GM23248 (cell line): ENCODE measurements at places on chromosomes 4 and X. TPM values are rescaled to one million over a fixed set of nuclear protein-coding genes. Genes with fewer than 3 reads are reported as not detected.

GRCh38 chrX:3175659-3176438 lies 134.6 kb downstream of the ARSF start:
- DNase-seq = peak; percentile 68

DNA sequence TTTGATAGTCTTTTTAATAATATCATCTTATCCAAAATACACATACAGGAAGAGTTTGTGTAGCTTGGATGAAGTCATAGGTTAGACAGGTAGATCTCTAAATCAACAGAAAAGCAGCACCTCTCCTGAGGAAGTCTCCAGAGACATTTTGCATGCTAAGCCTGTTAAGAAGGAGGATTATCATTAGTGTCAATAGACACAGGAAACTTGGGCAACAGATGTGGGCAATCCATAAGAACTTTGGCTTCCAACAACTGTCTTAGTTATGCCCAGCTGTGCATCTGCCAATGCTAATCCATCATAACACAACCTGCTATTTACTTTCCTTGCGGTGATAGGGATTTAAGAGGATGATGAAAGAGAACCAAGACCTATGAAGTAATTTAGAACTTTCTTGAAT lies 1052.6 kb downstream of the RPA4 start:
- DNase-seq = no peak

- DNase-seq = peak; percentile 94
Measured at GRCh38 chr4:26326791-26327190, 6.0 kb downstream of the RBPJ start.

DNA sequence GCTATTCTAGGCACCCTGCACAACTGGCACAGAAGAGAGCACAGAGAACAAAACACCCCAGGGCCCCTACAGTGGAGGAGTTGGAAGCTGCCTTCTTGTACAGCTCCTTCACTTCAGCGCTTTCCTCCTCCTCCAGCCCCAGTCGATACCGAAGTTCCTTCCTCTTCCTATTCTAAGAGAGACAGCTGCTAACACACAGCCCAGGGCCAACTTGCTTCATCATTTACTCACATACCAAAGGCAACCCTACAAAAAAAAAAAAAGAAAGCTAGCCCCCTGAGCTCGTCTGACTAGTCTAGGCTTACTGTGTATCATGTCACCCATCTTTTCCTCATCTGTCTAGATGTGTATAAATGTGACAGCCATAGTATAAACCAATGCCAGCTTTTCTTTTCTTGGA lies 64.5 kb downstream of the MID1 start:
- DNase-seq = no peak

DNA sequence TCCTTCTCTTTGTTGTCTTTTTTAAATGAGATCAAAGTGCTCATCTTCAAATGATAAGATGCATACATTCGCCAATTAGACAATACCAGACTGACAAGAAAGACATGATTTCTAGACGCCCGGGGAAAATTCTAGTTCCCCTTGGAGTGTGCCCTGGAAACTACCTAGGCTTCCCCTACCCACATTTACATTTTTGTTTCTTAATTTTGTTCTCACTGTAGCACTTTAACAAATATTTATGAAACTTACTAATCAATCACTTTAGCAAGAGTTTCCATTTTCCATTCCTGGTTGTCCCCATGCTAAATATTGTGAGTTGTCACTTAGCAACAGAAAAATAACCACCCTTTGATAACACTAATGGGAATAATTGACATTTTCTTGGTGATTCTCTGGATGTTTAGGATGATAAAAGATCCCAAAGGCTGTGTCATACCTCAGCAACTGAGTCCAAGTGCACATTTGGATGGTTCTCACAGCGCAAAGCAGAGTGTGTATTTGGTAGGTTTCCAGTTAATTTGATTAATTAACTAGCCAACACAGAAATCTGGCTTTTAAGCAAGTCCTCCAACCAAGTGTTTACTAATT lies 69.6 kb downstream of the FGFBP1 start:
- DNase-seq = no peak

- no peak for DNase-seq
Measured at GRCh38 chr4:7166981-7167700, 25.2 kb upstream of the SORCS2 start.

DNA sequence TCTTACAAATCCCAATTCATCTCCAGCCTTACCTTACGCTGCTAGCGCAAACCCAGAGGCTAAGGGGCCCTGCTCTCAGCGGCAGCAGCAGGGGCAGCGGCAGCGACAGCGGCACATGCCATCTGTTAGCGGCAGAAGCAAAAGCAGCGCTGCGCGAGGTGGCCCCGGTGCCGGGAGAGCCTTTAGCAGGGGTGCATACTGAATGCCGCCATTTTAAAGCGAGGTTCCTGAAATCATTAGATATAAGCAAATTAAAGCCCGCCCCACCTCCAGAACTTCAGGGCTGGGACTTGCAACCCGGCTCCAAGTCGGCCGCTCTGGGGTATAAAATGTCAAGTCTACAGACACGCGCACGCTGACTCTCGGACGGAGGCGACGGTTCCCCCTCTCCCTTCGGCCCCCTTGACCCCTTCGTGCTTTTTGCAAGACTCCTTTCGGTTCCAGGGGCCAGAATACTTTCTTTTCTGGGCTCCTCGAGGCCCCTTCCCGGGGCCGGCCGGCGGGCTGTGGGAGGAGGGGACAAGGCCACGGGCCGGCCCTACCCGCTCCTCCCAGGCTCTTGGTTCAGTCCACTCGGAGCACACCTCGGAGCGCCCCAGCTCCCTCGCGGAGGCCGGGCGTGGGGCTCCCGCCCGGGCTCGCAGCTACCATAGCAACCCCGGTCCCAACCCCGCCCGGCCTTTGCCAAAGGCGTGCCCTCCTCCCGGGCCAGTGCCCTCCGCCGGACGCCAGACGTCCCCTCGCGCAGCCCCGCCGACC lies at the start of gene MBNL3:
TSS of gene MBNL3 (minus strand) at position 220 of the 759 bp plus-strand sequence. CDS start 49,427 bp downstream, outside the sequence.
- peak; percentile 60 for DNase-seq

DNA sequence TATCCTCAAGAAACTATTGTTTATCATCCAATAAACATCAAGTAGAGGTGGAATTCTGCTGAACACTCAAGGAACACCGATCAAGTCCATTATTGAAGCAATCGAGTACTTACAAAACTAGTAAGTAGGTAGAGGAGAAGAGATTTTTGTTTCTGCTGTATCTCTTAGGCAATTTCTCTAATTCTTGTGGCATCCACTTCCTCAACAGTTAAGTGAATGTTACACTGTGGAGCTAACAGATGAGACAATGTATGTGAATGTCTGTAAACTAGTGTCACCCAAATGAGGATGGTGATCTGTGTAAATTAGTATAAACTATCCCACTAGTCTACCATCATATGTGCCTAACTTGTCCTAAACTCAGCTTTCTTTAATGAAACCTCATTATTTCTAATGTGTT lies 261.6 kb downstream of the ARHGAP24 start:
- DNase-seq = no peak

DNA sequence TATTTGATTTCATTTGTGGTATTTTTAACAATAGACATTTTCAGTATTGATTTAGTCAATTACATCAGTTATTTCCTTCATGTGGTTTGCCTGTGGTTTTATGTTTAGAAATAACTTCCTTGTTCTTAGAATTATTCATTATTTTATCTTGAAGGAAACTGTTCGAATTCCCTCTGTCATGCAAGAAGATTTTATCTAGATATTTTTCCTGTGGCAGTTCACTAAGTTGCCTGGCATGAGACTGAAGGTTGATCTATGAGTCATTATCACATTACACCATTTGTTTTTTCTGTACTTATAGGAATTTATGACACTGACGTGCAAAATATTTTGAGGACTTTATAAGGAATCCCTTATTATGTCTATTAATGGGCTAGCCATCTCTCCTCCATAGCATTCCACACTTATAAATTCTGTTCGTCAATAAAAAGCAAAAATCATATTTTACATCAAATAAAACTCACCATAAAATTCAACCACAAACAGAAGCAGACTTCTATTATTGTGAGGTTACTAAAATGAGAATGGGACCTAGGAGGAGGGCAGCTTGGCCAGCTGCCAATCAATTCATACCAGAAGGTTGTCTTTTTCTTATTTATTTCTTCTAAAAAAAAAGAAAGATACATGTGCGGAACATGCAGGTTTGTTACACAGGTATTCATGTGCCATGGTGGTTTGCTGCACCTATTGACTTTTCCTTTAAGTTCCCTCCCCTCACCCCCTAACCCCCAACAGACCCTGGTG lies 179.0 kb downstream of the KCNIP4 start:
- DNase-seq = peak; percentile 70

- DNase-seq = no peak
Measured at GRCh38 chr4:114184901-114185300, 205.5 kb upstream of the ARSJ start.

DNA sequence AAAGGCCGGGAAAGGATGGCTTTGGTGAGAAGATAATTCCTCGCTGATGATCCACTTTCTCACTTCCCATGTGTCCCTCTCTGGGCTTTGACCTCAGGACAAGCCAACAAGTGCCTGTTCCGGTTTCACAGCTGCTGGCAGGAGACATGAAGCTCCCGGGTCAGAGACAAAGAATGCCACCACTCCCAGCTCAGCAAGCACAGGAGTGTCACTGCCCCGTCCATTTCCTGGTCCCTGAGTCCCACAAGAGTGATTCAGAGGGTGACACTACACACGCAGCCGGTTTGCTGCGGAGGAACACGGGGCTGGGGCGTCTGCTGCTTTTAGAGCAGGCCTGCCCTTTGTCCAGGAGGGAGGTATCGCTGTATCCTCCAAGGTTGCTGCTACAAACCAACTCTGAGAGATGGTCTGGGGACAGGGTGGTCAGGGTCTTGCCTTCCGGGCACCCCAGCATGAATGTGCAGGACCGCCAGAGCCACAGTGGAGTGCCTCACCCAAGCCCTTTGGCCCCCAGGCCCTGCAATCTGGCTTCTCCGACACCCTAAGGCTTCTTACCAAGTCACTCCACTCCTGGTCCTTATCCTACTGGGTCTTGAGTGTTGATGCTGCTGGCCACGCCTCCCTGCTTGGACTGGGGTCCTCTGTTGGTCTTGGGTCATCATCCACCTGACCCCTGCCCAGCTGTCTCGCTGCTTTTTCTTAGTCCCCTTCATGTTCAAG lies 49.5 kb downstream of the CPZ start:
- no peak for DNase-seq

DNA sequence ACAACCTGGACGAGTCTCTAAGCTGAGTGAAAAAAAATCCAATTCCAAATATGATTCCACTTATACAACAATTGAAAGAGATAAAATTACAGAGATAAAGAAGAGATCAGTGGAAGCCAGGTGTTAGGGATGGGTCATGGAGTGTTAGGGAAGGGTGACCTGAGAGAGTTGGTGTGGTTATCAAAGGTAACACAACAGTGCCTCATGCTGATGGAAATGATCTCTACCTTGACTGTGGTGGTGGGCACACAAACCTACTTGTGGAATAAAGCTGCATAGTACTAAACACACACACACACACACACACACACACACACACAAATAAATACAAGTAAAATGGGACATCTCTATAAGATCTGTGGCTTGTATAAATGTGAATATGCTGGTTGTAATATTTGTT lies 26.0 kb downstream of the BEND2 start:
- no peak for DNase-seq

DNA sequence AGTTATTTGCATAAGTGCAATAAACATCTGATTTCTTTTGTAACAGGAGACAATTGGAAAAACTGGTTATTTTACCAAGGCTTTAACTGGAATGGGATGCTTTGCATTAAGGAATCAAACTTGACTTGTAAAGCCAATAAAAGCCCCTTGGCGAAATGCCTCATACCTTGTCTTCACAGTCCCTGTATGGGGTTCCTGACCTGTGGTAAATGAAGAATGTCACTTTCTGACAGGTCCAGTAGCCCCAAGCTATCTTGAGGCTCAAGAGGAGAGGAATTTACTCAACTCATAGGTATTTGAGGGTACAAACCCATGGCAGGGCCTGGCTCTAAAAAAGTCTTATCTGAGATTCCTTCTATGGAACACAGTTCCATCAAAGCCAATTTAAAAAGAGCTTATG lies 78.0 kb downstream of the ACOX3 start:
- no peak for DNase-seq

DNA sequence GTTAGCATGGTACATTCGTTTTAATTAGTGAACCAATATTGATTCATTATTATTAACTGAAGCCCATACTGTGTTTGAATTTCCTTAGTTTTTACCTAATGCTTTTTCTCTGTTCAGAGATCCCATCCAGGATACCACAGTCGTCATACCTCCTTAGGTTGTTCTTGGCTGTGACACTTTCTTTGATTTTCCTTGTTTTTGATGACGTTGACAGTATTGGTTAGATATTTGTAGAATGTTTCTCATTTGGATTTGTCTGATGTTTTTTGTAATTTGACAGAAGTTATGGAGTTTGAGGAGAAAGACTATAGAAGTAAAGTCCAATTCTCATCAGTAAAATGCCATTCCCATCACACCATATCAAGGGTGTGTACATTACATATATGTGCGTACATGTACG lies 16.2 kb upstream of the RAP2C start:
- DNase-seq = no peak

GRCh38 chr4:152309418-152309817 lies 226.5 kb downstream of the FBXW7 start:
- no peak for DNase-seq

DNA sequence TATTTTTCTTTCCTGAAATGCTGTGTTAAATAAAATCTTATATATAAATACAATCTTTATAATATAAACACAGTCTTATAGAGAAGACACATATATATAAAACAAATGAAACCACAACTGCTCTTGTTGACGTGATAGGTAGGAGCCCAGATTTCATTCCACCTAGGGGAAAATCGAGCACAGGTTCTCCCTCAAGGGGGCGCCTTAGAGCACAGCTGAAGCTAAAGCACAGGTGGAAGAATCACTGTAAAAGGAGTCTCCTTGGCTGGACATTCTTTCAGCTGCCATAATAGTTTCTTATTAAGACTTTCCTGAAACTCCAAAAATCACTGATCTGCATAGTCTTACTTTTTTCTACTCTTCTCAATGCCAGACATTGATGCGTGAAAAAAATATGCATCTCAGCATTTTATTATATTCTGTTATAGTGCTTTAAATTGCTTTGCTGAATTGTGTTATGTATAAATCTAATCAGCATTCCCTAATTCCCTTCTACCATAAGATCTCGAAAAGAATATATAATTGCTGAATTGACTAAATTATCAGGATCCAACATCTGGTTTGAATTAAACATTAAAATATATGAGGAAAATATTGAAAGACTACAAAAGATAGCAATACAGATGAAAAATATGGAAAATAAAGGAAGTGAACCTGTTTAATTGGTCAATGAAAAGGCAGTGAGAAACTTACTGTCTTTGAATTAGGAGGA lies 25.5 kb upstream of the RXFP1 start:
- peak; percentile 4 for DNase-seq

DKK2 gene
- total RNA-seq = 4.3 and 8.2 TPM in 2 replicates

EDNRA gene
- 0.63 and 0.86 TPM in 2 replicates for total RNA-seq

ERVMER34-1 gene
- not detected in 2 replicates for total RNA-seq

STBD1 gene
- total RNA-seq = 6.7 and 10.6 TPM in 2 replicates
